ENCODE measurements at places on chromosomes 3 and 15.

DNA sequence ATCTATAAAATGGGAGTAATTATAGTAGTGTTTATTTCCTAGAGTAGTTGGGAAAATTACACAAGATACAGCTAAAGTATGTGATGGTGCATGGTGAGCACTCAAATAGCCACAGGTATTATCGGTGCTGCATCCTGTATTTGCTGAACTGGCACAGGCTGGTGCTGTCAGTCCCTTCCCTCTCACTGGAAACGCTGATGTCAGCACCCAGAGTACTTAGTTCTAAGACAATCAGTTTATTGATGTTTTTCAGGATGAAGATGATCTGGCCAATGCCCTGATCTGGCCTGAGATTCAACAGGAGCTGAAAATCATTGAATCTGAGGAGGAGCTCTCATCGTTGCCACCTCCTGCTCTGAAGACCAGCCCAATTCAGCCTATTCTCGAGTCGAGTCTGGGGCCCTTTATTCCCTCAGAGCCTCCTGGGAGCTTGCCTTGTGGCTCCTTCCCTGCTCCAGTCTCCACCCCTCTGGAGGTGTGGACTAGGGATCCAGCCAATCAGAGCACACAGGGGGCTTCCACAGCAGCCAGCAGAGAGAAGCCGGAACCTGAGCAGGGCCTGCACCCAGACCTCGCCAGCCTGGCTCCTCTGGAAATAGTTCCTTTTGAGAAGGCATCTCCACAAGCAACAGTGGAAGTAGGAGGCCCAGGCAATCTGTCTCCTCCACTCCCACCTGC lies 49.7 kb downstream of the TMEM39A start:
- no peak for DNase-seq

DNA sequence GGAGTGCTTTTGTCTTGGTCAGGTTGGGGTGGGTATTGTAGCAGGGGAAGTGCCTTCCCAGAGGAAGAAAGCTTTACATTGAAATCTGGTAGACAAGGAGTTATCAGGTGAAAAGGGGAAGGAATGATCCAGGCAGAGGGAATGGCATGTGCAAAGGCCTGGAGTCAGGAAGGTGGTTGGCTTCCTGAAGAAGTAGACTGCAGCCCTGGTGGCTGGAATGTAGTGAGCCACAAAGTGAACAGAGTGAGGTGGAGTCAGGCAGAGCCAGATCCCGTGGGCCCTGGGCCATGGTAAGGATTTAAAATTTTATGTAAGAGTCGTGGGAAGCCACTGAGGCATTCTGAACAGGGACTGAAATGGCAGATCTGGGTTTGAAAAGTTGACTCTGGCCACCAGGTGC lies 58.3 kb downstream of the RAB11A start:
- DNase-seq: no peak

DNA sequence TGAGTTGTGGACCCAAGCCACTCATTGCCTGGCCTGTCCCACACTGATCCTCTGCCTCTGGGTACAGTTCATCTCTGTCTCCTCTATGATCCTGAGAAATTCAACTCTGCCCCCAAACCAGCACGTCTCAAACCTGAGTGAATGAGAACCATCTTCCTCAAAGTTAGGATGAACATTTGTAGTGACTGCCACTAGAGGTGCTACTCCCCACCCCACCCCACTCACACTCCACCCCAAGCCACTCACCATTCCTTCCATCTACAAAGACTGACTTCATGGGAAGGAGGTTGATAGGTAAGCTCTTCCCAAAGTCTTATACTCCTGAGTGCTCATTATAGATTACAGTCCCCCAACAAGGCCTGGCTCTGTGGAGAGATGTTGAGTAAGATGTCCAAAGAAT lies 43.8 kb downstream of the NEK10 start:
- no peak for DNase-seq

DNA sequence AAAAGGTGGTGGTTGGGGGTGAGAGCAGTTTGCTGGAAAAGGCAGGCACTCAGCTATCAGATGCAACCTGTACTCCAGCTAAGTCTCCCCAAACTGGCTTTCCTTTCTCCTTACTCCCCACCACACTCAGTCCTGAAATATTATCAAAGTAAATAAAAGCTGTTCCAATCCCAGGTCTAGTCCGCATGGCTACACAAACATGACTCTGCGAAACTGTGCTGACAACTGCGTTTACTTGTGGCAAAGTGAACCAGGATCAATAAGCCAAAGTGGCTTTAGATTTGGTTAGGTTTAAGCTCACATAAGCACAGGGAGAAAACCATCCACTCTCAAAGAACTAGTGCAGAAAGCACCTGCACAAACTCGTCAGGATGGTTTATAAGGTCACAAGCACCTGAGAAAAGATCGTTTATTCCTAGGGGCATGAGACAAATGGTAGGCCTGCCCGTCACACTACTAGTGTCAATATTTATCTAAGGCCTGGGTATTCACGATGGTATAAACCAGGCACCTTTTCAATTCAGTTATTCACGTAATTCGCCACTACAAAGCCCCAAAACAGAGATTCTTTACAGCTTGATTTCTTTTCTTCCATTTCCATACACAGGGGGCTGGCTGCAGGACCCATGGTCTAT lies 25.3 kb downstream of the LRIG1 start:
- DNase-seq: no peak

DNA sequence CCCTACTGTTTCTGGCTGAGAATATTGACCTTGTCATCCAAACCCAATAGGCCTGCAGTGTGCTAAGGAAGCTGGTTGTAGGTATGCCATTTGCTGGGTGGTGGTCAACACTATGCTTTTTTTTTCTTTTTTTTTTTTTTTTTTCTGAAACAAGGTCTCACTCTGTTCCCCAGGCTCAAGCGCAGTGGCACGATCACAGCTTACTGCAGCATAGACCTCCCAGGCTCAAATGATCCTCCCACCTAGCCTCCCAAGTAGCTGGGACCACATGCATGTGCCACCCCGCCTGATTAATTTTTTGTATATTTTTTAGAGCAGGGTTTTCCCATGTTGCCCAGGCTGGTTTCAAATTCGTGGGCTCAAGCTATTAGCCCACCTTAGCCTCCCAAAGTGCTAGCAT lies 35.7 kb upstream of the RHO start:
- DNase-seq: no peak

DNA sequence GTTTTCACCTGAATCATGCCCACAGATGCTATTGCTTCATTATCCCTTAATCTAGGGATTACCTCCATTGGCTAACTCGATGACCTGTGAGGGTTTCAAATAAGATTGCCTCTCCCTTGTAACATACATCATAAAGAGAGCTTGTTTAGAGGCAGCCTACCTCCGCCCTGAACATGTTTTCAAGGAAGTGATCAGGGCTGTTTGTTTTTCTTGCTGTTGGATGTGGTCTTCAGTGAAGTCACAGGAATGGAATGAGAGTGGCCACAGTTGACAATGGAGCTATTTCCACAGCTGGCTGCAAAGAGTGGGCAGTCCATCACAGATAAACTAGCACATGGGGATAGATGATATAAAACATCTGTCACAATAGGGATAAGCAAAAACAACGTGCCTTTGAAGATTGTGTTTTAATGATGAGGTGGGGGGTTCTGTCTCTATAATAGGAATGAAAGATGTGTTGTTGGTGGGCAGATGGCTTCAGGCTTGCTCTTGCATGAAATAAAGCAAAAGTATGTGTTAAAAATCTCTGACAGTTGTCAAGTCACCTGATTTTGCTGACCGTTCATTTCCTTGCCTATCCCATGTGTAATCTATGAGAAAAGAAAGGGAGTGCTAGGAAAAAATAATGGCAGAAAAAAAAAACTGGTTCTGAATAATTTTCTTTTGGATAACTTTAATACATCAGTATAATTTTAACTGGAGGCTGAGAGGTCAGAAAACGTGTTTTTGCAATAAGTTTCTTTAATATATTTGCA lies 642.3 kb downstream of the RBMS3 start:
- DNase-seq: no peak

DNA sequence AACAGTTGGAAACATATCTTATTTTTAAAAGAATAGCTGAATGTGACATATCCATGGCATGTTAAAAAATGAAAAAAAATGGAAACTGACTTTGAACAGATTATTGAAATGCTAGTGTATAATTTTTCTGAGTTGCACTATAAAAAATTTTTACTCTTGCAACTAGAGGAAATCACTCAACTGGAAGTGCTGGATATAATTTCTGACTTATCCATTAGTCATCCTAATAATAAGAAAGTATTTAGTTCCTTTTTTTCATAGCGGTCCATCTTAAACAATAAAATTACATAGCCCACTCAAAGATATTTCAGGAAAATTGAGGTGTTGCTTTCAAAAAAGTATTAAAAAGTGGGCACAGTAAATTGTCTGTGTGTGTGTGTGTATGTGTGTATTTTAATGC lies 80.7 kb downstream of the MBNL1 start:
- no peak for DNase-seq

GRCh38 chr3:46449755-46450552 lies 14.8 kb downstream of the LTF start:
- no peak for DNase-seq

DNA sequence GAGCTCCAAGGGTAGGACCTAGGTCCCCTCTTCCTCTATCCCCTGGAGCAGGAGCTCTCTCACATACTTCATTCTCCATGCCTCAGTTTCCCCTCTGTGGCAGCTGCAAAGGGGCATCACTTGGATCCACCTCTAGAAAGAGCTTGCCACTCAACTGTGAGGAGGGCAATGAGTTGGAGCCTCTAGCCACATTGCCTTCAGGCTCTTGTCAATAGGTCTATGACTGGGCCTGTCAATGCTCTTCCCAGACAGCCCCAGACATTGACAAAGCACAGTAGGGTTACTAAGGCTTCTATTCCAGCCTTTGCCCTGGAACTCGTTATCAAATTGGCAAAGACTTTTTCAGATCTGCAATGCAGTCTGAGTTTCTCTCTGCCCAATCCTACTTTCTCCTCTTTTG lies 4.4 kb upstream of the VIPR1 start:
- DNase-seq: no peak

DNA sequence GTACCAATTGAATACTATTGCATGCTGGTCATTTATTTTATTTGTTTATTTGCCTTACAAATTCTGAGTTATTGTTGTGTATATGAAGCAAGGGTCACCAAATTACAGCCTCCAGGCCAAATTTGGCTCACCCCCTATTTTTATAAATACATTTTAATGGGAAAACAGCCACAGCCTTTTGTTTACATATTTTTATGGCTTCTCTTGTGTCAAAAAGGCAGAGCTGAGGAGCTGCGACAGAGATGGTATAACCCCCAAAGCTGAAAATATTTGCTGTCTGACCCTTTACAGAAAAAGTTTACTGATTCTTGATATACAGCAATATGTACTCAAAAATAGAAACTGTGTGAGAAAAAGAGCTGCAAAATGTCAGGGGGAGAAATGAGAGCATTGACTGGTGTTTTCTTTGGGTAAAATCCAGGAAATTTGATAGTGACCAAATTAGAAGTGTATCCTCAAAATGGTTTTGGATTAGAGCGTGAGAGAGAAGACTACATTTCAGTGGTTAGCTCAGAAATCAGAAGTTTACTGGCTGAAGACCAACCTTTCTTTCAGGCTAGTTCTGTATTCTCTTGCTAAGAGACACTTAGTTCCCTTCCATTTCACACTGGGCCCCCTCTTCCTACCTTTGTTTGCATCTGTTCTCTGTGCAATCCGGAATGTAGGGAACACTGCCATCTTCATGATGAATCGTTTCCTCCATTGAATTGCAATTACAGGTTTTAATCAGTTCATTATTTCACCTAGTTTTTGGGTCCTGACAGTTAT lies 757.8 kb downstream of the AGBL1 start:
- no peak for DNase-seq

DNA sequence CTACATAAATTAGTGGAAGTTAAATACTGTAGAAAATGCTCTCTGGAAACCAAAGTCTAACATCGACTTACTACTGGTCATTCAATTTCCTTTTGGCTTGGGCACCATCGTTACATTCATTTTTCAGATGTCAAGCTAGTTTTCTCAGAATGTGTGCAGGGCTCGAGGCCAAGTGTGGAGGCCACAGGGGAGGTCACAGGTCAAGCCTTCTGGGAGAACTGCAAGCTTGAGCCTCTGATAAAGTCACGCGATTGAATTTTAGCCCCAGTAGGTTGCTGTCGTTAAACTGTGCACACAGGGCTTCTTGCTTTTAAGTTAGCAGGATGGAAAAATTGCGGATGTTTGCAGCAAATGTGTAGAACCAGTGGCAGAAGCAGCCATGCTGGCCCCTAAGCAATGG lies 182.2 kb downstream of the APBA2 start:
- DNase-seq: no peak

- DNase-seq: no peak
Observed at GRCh38 chr3:185880600-185880999, 55.8 kb upstream of the IGF2BP2 start.

- no peak for DNase-seq
Observed at GRCh38 chr3:39990532-39990931, 181.1 kb downstream of the MYRIP start.

DNA sequence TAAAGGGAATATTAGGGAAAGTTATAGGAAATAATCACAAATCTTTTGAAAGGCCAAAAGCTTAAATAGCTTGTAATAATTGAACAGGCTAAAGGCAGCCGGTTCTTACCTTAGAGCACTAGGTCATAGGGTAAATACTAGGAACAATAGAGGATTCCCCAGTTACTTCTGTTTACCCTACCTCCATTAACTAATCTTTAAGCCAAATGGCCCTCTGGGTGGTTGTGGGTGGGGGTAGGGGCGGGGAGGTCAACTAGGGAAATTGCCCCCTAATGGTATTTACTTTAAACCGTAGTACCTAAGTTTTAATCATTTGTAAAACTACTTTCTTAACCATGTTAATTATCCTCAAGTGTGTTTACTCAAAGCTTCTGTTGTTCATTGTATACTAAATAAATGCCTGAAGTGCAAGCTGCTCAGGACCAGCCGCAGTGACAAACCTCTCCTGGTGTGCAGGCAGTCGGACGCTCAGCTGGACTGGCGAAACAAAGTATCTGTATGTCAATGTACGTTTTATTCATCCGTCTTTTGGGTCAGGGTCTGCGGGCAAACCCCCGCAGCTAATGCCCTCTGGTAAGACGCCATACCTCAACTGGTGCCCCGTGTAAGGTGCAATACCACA lies 18.9 kb downstream of the MAGEL2 start:
- DNase-seq: no peak

DNA sequence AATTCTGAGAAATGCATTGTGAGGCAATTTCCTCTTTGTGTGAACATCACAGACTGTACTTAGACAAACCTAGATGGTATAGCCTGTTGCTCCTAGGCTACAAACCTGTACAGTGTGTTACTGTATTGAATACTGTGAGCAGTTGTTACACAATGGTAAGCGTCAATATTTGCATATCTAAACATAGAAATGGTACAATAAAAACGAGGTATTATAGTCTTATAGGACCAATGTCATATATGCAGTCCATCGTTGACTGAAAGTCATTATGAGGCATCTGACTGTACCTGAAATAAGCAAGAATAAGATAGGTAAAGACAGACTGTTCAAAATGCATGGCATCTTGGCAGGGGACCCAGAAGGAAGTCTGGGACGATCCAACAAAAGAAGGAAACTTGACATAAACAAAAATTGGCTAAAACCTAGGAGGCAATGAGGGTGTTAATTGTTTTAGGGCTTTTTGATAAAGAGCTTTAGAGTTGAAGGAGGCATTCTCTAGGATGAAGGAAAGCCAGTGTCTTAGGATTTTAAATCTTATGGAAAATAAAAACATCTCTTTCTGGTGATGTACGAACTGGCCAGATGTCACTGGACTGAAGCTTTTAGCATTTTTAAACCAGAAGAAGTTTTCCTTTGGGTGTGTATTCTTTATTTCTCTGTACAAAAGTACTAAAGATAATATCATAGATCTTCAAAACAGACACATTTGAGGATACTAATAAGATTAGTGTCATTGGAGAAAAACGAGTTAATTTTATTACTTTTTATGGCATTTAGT lies 9.2 kb upstream of the SPRED1 start:
- DNase-seq: no peak

- no peak for DNase-seq
Observed at GRCh38 chr3:178849199-178849910, 222.3 kb downstream of the ZMAT3 start.
